Fibroblast of upper back skin (primary cell): ENCODE measurements at places on chromosomes 3 and 15.

DNA sequence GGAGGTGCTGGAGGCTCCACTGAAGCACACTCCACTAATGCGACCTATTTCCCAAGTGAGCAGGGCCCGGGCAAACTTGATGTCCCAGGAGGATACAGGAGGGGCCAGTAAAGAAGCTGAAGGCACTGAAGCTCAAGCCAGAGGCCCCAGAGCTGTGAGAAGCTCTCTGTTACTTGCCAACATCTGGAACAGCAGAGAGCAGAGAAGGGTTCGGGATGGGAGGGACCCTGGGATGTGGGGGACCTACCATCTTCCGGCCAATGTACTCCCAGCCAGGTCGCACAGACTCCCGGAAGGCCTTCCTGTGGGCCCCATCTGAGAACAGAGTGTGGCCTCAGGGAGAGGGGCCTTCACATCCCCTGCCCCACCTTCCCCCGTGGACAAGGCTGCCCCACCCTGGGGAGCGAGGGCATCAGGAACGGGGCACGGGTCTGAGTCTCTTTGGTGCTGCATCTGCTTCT is 3.1 kb downstream of the HHATL start:
- DNase-seq = no peak

DNA sequence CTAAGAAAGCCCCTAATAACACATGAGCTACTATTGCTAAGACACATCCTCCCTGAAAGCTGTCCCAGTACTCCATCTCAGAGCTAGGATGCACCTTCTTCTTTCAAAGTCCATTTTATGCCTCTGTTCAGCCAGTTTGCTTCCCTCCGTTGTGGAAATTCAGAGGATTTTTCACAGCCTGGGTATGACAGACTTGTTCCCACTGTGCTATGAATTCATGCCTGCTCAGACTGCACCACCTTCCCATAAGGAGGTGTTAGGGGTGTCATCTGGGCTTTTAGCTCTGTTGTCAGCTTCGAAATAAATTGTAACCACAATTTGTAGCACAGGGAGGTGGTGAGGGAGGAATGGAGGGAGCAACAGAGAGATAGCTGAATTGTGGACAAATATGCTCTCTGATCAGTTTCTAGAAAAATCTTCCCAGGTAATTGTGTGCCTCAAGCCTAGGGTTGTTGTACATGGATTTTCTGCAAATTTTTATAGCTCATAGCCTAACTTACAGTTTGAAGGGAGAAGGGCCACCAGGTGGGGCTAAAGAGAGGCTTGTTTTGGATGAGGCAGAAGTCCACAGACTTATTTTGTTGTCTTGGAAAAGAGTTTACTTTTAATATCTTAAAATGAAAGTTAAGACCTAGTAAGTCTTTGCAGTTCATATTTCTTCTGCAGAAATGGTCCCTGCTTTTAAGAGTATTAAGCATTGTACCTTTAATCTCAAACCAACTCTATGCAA is 462.0 kb downstream of the PDCD6IP start:
- DNase-seq = peak; percentile 58

DNA sequence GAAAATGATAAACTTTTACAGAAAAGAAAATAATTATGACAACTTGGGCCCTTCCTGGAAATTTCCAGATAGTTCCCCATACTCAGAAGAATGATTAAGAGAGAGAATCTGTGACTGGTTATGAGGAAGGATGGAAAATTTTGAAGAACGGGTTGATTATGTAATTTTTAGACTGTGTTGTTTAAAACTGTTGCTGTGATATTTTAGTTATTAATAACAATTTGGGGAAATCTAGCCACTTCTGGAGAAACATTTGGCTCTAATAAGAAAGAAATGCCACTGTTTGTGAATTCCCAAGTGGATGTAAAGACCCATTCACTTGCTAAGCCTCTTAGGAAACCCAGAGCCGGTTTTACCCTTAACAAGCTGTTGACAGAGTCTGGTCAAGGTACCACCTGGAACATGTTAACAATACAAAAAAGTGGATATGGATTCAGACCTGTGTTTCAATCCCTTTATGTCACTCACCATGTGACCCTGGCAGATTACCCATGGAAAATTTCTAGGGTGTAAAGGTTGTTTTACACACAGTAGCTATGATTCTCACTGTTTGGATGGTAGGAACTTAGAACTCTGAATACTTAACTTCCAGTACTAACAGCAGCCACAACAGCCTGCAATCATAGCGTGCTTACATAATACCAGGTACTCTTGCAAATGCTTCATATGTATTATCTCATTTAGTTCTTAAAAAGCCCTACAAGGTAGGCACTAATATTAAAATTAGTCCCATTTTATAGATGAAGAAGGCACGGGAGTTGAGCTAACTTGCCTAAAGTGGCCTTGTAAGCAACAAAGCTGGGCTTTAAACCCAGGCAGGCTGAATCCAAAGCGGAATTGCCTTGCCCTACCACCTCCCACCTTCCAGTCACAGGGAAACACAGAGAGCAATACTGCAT is 32.0 kb downstream of the ZBTB38 start:
- DNase-seq = no peak

GRCh38 chr3:153320585-153321128 is 158.6 kb downstream of the RAP2B start:
- no peak for DNase-seq

DNA sequence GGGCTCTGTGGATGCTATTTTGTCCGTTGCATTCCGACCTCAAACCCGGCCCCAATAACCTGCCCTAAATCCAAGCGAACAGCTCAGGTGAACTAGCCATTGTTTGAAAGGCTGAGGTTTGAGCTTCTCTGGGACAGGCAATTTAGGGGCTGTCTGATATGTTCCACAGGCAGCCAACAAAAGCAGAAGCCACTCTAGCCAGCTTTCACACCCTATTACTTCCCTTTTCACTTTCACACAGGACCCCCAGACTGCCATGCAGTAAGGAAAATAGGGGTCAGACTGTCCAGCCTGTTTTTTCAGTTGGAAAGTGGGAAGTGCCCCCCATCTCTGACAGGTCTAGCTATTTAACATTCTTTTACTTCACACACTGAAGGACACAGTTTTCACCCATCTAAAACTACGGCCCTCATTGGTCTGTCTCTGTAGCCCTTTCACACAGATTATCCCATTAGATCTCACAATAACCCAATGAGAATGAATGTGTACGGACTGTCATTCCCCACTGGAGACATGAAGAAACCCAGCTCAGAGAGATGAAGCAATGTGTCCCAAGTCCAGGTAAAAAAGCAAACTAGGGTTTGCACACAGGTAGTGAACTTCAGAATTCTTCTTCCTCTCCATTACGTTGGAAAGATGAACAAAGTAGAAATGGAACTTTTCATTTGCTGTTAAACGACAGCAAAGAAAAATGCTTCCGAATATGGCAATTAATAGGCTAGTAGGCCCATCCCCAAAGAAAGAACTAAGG is 1.9 kb downstream of the CCDC12 start:
- DNase-seq = no peak

GRCh38 chr3:128590948-128591347 is 59.7 kb downstream of the RPN1 start:
- DNase-seq = no peak

GRCh38 chr15:80984856-80985255 is 4.8 kb downstream of the MESD start:
- no peak for DNase-seq

DNA sequence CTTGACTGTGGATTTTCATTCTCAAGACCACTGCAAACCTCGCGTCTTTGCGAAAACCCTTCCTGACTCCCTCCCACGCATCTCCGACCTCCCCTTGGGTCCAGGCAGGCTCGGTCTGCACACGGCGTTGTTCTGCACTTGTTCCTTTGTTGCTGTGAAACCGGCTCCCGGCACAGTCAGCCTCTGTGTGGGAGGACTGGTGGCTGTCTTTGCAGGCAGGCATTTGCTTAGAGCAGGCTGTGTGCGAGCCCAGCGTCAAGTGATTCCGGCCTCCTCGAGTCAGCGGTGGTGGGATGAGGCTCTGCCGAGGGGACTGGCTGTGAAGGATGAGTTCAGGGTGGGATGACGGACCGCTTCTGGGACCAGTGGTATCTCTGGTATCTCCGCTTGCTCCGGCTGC is 102.6 kb upstream of the ROPN1 start:
- no peak for DNase-seq

DNA sequence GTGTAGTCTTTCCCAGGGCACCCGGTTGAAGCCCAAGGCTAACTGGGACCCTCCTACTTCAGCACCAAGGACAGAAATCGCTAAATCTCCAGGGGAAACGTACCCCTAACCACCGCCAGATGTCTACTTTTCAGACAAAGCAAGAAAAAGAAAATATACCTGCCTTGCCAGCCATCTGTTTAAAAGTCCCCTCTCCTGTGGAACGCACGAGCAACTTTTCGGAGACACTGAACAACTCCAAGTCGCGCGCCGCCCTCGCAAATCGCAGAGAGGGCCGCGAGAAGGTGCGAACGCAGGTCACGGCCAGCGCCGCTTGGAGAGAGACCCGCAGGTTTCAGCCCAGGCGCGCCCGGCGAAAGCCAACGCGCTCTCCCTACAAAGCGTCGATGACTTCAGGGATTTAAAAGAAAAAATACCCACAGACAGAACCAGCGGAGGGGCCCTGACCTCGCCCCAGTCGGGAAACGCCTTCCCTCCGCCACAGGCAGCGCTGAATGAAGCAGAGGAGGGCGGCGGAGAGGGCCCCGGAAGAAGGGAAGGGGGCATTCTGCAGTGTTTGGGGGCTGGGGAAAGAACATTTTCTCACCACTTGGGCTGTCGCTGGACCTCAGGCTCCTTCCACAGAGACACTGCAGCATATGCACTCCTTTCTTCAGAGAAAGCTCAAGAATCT is 213.1 kb downstream of the FGF12 start:
- DNase-seq = peak; percentile 26

DNA sequence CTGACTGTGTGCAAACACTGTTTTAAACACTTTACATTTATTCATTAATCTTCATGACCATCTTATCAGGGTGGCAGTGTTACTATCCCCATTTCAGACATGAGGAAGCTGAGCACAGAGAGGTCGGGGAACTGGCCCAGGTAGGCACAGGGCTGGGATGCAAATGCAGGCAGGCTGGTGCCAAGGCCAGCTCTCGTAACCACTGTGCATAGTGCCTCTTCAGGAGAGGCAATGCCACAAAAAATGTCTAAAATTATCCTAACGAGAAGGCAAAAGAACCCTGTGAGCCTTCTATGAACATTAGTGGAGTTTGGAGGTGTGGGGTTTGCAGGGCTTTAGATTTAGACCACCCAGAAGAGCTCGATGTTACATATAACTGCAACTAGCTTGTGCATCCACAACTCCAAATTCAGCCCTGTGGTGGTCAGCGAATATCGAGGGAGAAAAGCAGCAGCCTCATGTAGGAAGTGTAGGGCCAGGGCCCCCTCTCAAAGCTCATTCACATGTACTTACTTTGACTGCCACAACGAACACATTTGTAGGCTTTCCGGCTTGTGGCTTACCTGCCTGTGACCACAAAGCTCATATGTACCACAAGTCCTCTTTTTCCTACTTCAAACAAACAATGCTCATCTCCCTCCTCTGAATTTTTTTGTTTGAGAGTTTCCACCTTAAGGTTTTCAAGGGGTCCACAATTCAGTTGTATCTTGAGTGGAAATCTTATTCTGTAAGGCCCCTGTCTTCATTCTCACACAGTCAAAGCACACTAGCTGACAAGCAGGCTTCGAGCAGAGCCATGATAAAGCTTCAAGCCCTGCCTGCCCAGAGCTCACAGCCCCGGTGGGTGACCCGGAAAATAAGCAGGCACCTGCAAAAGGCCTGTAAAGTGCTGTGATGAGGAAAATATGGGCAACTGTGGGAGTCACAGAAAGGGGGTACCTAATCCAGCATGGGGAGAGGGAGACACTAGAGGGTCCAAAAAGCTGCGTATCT is 722.9 kb upstream of the CFAP20DC start:
- DNase-seq = no peak

- peak; percentile 100 for DNase-seq
Measured at GRCh38 chr3:36993326-36994283, at the start of gene MLH1. Gene MLH1, plus strand, starts transcription at chr3:36993518. Its CDS starts 30 bp downstream, at chr3:36993548.

- no peak for DNase-seq
Measured at GRCh38 chr15:69627548-69628158, 175.0 kb downstream of the RPLP1 start.

GRCh38 chr15:91100814-91101607 is 954 bp downstream of the SV2B start:
- DNase-seq = no peak

DNA sequence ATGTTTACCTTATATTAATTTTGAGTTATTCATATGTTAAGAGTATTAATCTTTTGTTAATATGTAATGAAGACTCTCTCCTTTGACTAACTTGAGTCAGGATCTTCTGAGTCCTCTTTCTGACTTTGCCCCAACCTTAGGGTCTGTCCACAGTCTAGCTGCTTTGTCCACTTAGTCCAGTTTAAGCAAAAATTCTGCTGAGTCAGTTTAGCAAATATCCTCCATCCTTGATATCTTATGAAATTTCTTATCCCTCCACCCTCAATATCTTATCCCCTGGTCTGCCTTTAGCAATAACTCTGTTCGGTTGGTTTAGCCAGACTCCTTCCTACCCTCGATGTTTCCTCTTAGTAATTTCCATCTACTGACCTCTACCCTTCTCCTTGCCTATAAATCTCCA is 91.7 kb downstream of the DIPK2A start:
- no peak for DNase-seq

GRCh38 chr3:184700759-184701158 is 11.1 kb downstream of the MAGEF1 start:
- no peak for DNase-seq

- no peak for DNase-seq
Measured at GRCh38 chr15:90884719-90885431, 571 bp downstream of the FES start.

DNA sequence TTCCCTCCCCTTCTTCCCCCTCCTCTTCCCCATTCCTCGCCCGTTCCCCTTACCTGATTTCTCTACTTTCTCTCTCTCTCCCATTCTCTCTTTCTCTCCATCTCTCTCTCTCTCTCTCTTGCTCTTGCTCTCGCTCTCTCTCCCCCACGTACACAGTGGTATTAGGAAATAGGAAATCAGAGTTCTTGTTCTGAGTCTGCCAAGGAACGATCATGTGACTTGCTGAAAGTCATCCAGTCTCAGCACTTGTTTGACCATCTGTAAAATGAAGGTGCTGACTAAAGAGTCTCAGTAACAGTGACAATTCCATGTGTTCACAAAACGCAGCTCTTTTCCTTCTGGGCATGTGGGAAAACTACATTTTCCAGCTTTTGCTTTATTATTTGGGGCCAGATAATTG is 445.0 kb upstream of the TGFBR2 start:
- peak; percentile 65 for DNase-seq

DNA sequence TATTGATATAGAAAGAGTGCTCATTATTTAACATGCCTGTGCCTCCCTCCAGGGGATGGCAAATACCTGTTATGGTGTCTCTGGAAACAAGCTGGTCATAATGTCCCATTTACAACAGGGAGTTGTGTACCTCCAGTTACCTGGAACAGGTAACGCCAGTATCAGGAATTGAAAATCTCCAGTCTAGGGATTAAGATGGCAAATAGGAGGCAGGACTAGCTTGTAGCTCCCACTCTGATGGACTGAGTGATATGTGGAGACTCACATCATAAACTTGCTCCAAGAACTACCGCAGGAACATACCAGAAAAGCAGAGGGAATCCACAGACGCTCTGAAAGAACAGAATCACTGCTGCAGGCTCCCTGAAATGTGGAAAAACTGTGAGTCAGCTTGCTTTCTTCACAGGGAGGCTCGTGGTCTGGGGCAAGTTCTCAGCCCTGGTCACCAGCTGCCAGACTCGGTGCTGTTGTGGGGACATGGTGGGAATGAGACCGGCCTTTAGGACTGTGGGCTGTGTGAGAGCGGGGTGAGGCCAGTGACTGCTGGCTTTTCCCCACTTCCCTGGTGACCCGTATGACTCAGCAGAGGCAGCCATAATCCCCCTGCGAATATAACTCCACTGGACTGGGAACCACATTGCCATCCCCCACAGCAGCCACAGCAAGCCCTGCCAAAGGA is 97.4 kb downstream of the KCNAB1 start:
- peak; percentile 49 for DNase-seq

- no peak for DNase-seq
Measured at GRCh38 chr3:186841620-186842019, 890 bp upstream of the ADIPOQ start.
